ENCODE measurements at places on chromosomes 12 and 14.

DNA sequence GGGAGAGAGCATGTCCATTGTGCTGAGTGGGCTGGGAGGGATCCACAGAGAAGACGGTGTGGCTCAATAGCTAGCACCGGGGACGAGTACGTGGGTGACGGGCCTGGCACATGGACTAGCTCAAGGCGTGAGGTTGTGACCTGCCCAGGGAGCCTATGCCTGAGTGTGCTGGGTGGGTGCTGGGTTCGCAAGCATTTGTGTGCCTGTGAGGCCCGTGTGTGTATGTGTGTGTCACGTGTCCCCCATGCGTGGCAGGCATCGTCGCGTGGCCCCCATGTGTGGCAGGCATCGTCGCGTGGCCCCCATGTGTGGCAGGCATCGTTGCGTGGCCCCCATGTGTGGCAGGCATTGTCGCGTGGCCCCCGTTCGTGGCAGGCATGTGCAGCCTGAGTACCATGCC, 109.2 kb downstream of the TMEM121 start:
- DNase-seq: no peak

DNA sequence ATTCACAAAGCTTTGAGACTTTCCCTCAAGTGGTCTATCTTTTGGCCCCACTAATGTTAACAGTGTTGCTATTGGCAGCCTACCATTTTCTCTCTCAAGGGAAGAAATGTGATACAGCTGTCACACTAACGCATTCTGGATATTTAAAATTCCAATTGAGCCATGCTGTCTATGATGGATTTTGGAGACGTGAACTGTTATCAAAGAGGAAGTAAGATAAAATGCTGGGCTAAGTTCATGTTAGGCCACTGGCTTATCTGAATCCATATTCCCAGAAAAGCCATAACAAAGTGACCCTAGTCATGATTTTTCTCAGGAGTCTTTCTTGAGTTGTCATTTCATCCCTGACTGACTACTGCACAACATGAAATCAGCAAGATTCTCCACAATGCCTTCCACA, 200.2 kb downstream of the PHLDA1 start:
- DNase-seq: no peak

DNA sequence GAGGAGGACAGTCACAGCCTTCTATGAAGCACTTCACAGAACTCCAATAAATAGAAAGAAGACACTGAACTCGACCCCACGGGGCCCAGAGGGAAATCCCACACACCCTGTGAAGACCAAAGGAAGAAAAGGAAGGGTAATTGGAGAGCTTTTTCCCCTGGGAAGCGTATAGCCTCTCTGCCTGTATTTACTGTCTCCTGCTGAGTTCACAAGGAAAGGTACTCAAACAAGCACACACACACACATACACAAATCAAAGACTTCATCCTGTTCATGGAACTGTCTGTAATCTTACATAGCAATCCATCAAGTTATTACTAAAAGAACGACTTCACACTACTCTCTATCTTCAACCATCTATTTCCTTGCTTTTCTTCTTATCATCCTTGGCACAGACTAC, 15.3 kb downstream of the FOXN3 start:
- DNase-seq: no peak

DNA sequence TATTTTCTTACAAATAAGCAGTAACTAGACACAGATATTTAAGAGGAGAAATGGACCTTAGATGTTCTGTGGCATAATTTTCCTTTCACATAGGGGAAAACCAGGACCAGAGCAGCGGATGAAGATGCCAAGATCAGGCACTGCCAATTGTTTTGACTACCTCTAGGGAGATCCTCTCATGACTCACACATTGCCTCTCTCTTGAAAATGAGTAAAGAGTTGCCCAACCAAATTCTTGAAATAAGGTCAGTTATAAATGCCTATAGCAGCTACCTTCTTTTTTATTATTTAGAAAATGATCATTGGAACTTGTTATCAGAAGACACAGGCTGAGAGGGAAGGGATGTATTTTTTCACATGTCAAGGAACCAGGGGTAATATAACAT, 263.4 kb upstream of the PLEKHG7 start:
- no peak for DNase-seq

GRCh38 chr12:4269279-4269991, 4.1 kb upstream of the CCND2 start:
- DNase-seq: peak; percentile 80

- no peak for DNase-seq
Observed at GRCh38 chr12:71448150-71448581, 8.6 kb downstream of the LGR5 start.

DNA sequence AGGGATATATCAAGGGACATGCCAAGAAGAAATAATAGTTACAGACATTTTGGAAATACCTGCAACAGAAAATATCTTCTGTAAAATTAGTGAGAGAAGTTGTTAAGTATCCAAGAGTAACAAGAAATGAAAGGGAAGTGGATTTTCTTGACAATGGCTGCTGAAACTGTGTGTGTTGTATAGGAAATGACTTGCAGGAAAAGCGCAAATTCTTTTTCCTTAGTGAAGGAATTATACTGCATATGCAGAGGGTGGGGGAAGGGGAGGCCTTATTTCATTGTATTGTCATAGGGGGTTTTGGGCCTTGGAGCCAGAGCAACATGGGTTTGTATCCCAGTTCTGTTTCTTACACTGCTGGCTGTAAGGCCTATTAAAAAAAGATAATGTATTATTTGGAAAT, 84.4 kb upstream of the DDHD1 start:
- no peak for DNase-seq

GRCh38 chr12:2751686-2752085, 43.1 kb upstream of the FKBP4 start:
- no peak for DNase-seq

- DNase-seq: no peak
Observed at GRCh38 chr14:54348001-54348611, 48.7 kb upstream of the CDKN3 start.

DNA sequence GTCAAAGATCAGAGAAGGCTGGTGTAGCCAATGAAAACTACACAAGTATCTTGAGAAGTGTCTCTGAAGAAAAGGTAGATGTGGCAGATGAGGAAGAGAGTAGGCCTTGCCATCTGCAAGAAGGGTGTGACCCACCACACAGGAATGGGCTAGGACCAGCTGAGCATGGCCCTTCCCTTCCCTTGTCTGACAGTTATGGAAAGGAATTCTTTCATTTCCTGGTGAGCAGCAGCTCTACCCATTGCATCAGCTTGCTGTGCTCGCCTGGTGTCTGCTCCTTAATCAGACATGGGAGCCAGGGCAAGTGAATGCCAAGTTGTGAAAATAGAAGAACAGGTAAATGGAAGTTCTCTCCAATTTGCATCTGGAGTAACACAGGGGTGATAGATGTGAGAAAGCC, 145.2 kb upstream of the KRR1 start:
- no peak for DNase-seq

GRCh38 chr14:24080888-24081738, 9.8 kb downstream of the CPNE6 start:
- peak; percentile 54 for DNase-seq

GRCh38 chr12:121467638-121468498, 68.0 kb downstream of the RNF34 start:
- DNase-seq: no peak

GRCh38 chr14:71202881-71203280, 295.6 kb downstream of the PCNX1 start:
- DNase-seq: no peak

GRCh38 chr12:46515829-46516228, 143.3 kb upstream of the SLC38A2 start:
- no peak for DNase-seq

DNA sequence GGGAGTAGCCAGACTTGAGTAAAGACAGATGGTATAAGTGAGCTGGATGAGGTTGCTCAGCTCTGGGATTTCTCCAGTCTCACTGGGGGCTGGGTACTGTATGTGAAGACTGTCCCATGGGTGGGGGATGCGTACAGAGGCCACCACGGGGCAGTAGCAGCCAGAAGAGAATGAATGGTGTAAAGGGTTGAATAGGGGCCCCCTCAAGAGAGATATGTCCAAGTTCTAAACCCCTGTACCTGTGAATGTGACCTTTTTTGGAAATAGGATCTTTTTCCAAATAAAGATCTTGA, 21.8 kb upstream of the BCDIN3D start:
- no peak for DNase-seq

DNA sequence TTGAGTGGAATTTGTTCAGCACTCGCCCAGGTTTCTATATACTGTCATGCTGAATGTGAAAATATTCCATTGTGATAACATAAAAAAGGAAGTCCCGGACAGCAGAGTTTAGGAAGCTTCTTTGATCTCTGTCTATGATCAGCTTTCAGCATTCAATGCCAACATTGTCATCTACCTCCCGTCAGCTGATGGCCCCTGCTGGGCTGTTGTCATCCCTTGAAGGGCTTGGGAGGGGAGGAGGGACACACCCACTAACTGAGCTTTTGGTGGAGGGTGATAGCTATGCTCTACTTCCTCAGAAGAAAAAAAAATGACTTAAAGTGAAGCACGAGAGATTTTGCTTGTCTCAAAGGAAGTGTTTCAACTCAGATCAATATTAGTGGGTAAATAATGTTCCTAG, 4.7 kb upstream of the KRT77 start:
- DNase-seq: no peak

- DNase-seq: no peak
Observed at GRCh38 chr14:99581374-99581773, 22.6 kb downstream of the CCDC85C start.

Measured in stimulated activated CD4-positive, alpha-beta T cell treated with anti-CD3 and anti-CD28 coated beads, TNF-alpha, amount 100 ng/mL, for 1 hour (primary cell).